ENCODE measurements at places on chromosomes 5 and 9.

- no peak for DNase-seq
Measured at GRCh38 chr9:129860653-129861446, 25.6 kb downstream of the USP20 start.

GRCh38 chr5:151267491-151268260, 14.7 kb downstream of the GM2A start:
- DNase-seq: no peak

DNA sequence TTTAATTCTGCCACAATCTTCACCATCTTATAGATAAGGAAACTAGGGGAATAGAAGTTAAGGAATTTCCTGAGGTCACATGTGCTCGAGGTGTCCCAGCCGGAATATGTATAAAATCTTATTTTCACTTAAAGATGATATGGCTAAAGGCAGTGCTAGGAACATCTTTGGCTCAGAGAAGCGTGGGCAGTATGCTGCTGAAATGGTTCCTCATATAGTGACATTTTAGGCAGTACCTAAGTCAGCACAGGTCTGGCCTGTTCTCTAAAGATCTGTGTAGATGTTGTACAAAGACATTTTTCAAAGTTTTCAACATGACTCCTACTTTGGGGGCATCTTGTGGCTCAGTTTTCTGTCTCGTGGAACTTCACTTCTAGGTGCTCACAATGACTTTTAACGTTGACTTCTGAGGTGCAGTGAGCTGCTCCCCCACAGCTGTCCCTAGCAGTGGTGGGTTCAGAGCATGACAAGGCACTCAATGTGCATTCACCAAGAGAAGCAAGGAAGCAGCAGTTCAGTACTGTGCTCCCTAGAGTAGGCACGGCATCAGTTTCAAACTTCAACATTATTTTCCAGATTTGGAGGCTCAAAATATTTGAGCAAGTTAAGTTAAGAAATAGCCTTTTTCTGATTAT, 40.3 kb downstream of the TNFAIP8 start:
- no peak for DNase-seq

GRCh38 chr5:56414066-56414465, 180.9 kb upstream of the ANKRD55 start:
- no peak for DNase-seq

DNA sequence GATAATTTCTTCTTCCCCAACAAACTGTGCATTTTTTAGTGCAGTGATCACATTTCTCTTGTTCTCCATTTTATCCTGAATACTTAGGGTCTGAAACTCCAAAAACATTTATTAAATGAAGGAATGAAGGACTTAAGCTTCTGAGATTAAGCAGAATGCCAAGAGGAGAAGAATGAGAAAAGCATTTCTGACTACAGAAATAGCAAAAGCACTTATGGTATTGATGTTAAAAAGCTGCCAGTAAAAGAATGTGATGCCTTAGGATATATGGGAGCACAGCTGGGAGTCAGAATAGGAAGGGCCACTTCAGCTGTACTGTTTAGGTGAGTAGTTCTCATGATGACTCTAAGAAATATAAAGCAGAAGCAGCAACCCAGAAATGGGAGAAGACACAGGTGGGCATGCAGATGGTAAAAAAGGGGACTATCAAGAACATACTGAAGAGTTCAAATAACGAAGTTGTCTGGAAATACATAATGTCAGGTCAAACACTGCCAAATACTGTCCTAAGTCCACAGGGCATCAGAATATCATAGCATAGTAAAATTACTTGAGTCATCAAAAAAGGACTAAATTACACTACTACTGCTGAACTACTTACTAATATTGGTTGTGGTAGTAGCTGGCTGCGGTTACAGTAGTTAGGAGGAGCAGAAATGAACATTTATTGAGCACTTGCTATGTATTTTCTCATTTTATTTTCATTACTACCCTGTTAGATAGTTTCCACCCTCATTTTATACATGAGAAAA, 132.7 kb downstream of the MAPKAP1 start:
- no peak for DNase-seq

DNA sequence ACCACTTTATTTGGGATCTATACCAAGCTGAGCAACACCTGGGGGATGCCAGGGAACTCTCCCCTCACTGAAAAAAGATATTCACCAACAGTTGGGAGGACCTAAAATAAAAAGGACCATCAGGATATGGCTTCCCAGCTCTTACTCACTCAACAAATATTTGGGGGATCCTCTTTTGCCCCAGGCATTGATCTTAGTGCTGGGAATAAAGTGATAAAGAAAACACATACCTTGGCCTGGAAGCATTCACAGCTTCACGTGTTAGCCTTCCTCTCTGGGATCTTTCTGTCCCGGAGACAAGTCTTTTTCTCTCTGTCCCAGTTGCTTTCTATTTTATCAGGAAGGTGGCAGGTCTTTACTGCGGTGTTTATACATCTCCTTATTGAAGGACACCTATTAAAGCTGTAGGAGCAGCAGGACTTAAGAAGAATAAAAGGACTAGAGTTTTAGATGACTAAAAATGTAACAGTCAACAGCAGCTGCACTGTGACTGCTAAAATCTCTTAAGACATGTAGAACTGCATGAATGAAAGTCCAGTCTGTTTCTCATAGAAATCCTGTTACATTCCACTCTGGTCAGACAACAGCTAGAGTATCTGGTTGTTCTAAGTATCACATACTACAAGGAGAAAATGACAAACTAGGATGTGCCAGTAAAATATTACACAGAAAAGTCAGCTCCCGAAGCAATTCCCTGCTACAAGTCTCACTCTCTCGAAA, 90.0 kb upstream of the ITGA2 start:
- no peak for DNase-seq

GRCh38 chr5:74235552-74235951, 405.0 kb downstream of the ENC1 start:
- no peak for DNase-seq

DNA sequence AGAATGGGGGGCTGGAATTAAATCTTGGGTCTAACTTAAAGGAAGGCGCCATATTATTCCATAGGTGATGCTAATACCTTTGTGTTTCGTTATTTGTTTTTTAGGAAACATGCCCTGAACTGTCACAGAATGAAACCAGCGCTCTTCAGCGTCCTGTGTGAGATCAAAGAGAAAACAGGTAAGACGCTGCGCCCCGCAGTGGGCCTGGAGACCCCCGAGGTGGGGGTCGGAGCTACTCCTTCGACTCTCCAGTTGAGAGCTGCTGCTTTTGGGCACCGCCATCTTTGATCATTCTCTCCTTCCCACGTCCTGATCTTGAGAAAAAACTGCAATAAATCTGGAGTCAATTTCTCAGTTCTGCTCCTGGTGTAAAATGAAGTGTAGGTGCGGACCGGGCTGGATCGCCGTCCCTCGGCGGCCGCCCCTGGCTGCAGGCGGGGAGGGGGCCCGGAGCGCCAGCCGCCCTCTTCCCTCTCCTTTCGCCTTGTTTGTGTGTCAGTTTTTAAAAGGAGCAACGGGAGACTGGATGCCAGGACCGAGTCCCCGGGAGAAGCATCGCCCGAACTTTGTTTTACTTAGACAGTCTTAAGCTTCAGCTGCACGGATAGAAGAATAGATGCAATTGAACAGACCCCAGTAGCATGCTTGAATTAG, 1.4 kb downstream of the PBX3 start:
- no peak for DNase-seq

- DNase-seq: no peak
Measured at GRCh38 chr5:1387059-1387755, 42.3 kb upstream of the CLPTM1L start.

- no peak for DNase-seq
Measured at GRCh38 chr5:137234973-137235943, 263.9 kb downstream of the SPOCK1 start.

DNA sequence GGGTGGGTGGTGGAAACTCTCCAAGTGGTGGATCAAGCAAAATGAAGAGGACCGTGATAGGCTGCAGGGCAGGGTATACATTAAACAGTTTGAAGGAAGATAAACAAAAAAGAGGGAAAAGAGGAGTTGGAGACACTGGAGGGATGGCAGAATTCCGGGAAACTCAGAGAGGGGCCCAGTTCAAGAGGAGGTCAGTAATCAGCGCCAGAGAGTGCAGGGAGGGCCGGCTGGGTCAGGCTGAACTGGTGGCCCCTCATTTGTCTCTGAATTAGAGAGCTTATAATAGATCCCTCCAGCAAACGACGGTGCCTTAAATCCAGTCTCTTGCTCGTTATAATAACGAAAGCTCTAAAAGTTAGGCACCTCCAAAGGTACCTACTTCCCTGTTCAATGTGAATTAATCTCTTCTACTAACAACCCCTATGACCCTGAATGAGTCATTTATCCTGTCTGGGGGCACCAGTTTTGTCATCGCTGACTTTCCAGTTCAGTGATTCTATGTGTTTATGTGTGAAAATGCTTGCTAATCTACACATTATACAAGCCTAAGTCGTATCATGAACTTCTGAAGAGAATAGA, 2.4 kb upstream of the ZSWIM6 start:
- DNase-seq: no peak

DNA sequence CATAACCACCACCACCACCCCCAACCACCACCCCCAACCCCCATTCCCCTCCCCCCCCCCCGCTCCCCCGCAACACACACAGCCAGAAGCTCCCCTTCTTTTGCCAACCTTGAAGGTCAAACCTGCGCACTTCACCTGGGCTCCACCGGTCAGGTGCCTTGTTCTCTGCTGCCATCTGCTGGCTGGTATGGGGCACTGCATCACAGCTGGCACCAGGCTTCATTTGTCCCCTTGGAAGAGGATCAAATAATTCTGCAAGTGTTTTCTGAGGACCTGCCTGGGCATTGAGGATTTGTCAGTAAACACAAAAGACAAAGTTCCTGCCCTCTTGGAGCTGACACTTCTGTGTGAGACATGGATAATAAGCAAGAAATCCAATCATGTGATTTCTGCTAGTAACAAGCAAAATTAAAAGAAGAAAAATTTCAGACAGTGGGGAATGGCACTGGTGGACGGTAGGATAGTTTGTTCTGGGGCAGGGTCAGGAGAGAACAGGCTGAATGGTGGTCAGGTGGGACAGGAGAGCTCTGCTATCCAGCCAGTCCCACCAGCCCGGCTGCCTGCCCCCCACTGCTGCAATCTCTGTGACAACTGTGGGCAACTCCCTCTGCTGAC, 55.6 kb upstream of the LMX1B start:
- peak; percentile 64 for DNase-seq

- no peak for DNase-seq
Measured at GRCh38 chr5:39121315-39121714, 47.1 kb upstream of the RICTOR start.

- no peak for DNase-seq
Measured at GRCh38 chr9:23541976-23542375, 284.1 kb downstream of the ELAVL2 start.

GRCh38 chr5:136754216-136754615, 388.9 kb upstream of the TRPC7 start:
- DNase-seq: no peak

GRCh38 chr9:134853893-134854292, 26.7 kb upstream of the FCN2 start:
- DNase-seq: no peak

DNA sequence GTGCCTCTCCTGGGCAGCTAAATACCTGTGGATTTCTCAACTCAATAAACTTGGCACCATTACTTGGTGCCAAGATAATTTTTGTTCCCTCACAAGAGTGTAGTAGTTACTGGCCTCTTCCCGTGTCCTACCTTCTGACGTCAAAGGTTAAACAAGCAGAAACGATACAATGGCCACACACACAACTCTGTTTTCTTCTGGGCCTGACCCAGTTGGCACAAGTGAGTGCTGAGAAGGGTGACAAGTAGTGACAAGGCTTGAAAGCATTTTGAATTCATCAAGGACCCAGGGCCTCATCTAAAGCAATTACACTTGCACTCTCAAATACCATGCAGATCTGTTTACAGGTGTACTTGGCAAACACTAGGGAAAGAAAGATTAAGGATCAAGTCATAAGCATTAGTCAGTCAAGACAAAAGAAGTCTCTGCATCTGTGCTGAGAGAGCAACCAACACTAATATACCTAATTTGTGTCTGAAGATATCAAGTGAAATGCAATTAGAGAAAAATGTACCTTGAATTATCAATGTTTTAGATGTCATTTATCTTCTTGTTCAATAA, 30.8 kb downstream of the RASEF start:
- no peak for DNase-seq

DNA sequence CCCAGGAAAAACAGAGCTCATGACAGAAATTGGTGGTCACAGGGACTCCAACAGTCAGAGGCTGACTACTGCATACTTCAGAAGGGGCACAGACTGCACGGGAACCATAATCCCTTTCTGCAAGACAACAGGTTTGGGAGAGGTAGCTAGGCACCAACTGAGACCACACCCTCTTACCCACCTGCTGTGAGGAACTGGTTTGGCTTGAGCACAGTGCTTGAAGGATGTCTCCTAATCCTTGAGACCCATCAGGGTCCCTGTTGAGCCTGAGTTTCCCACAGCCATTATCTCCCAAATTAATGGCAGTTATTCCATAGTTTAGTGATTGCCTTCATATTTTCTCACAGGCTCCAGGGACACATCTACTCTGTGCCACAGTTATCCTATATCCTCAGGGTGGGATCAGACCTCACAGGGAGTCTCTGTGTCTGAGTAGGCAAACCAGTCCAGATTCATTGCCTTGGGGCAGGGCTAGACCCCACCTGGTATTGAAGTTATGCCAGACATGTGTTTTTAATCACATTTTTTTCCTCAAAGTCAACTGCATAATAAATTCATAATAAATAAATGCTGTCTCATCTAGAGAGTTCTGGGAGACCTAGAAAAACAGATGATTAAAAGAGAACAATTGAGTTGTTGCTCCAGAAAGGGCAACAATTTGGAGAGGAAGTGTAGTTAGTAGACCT, 9.3 kb upstream of the CAST start:
- no peak for DNase-seq

GRCh38 chr5:74028406-74028805, 402.4 kb downstream of the ARHGEF28 start:
- no peak for DNase-seq

DNA sequence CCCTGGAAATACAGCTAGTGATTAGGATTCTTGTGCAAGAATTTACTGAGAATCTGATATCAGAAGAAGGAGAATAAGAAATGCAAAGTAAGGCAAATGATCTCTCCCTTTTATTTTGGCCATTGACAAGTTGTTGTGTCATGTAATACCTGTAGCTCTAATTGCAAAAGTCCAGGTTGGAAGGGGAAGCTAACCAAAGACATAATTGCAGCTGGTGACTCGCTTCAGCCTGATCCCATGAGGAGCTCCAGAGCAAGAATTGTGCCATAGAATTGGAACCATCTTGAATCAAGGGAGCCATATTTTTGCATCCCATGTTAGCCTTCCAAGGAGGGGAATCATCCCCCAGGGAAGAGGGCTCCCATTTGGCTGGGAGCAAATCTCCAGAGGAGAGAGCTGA, 149.6 kb upstream of the MOCS2 start:
- no peak for DNase-seq

- DNase-seq: no peak
Measured at GRCh38 chr5:157278319-157279037, 12.6 kb downstream of the CYFIP2 start.

DNA sequence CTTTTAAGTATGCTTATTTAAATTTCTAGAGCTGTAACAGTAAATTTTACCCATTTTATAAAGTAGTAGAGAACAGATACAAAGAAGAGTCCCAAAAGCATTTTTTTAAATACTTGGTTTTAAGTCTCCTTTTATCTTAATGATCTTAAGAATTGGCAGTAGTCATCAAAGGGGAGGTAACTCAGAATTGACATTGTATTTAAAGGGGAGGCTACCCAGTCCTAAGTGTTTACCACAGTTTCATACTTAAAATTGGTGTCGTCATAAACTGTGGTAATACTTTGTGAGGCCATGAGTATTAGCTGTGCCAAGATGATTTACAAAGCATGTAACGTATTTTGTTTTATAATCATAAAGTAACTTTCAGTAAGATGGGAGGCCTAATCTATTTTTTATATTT, 14.8 kb downstream of the SLC25A46 start:
- no peak for DNase-seq
